ENCODE measurements at places on chromosomes 3 and 15.

GRCh38 chr3:135148398-135149020 lies 353.4 kb downstream of the EPHB1 start:
- DNase-seq: no peak

- no peak for DNase-seq
Measured at GRCh38 chr3:138079901-138080300, 35.5 kb downstream of the DZIP1L start.

DNA sequence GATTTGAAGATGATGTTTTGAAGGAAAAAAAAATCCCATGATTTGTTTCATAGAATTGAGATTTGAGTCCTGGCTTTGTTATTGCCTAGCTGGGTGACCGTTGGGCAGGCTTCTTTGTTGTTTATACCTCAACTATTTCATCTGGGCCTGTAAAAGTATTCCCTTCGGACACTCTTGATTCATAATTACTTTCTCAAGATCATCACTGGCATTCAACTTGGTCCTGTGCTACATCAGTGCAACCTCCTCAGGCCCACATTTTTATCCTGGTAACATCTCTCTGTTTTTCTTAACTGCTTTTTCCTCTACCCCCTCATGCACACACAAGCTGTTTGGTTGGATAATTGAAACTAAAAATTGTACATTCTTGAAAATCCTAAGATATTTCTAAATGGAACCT lies 67.5 kb upstream of the P3H2 start:
- DNase-seq: no peak

DNA sequence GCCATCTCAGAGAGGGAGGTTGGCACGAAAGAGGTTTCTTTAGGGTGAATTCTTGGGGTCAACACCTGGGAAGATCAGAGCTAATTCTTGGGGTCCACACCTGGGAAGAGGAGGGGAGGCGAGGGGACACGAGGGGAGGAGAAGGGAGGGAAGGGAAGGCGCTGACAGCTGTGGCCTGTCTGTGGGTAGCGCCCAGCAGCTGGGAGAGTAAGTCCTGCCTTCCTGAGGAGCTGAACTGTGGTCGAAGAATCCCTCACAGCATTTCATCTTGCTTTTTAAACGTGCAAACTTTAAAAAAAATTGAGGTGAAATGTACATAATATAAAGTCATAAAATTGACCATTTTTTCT lies 63.2 kb upstream of the CGNL1 start:
- peak; percentile 22 for DNase-seq

DNA sequence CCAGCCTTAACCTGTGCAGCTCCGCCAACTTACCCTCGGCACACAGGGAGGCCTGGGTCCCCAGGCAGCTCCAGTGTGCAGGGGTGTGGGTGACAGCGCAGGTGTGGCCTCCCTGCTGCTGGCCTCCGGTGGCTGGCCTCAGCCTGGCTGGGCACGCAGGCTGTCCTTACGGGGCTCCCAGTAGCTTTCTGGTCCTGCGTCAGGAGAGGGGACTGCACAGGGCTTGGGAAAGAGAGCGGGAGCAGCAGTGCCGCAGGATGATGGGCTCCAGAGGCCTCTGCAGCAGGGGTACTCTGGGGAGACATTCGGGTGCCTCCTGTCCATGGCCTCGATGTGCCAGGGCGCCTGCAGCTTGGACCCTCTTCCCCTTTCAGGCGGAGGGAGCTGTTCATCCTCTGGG lies 9.4 kb downstream of the APBA2 start:
- DNase-seq: peak; percentile 56

GRCh38 chr15:69535101-69535638 lies 82.6 kb downstream of the RPLP1 start:
- no peak for DNase-seq

DNA sequence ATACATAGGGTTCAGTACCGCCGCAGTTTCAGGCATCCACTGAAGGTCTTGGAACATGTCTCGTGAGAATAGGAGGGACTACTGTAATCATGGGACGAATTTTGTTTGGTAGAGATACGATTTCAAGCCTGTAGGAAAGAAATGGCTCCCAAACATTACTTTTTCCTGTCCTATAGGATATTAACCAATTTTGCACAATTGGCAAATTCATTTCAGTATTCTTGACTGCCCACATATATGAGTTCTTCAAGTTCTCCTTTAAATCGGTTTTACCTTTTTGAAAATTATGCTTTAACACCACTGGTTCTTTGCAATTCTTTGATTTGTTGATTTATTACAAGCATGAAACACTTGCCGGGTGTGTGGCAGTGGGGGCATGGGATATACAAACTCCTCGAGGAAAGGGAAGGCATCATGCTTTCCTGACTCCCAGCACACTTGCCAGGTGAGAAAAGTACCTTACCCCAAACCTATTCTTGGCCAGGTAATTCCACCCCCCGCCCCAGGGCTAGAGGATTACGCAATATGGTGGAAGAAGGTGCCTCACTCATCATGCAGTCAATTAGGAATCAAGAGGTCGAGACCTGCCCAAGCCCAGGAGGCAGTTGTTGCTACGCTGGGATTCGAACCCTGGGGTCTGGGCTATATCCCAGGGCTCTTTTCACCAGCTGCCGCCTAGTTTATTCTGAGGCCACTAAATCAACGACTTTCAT lies 584 bp upstream of the LARS2 start:
- DNase-seq: no peak

- DNase-seq: no peak
Measured at GRCh38 chr3:142929109-142929508, 34.4 kb downstream of the PAQR9 start.

DNA sequence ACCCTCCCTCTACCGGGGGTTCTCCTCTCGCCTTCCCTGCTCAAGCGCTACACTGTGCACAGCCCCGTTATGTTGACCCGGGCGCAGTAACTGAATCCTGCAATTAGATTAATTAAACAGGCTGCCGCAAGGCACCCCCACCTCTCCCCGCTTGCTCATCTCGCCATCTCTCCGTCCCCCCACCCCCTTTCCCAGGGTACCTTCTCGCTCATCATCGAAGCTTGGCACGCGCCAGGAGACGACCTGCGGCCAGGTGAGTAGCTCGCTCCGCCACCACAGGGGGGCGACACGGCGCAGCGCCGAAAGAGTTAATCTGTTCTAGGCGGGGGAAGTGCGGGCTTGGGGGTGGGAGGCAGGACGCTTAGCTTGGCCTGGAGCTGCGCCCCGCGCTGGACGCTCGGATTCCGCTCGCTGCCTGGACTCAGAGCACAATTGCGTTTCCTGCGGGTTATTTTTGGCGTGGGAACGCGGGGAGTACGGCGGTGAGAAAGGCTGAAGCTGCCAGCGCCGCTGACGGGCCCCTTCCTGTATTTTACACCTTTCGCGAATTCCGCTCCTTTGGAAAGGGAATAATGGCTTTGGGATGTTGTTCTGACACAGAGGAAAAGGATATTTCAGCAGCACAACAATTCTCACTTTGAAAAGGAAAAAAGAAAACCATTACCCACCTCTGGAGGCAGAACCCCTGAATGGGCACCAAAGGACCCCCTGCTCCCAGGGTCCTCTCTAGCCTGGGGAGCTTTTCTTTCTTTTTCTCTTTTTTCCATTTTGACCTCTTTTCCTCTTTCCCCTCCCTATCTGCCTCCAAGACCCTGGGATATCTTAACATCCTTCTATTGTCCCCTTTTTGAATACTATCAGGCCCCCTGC lies 1.5 kb downstream of the DLL4 start:
- DNase-seq: peak; percentile 77

GRCh38 chr3:11431319-11431718 lies 159.1 kb downstream of the ATG7 start:
- DNase-seq: no peak

GRCh38 chr3:169348276-169348675 lies 315.2 kb downstream of the MECOM start:
- no peak for DNase-seq

DNA sequence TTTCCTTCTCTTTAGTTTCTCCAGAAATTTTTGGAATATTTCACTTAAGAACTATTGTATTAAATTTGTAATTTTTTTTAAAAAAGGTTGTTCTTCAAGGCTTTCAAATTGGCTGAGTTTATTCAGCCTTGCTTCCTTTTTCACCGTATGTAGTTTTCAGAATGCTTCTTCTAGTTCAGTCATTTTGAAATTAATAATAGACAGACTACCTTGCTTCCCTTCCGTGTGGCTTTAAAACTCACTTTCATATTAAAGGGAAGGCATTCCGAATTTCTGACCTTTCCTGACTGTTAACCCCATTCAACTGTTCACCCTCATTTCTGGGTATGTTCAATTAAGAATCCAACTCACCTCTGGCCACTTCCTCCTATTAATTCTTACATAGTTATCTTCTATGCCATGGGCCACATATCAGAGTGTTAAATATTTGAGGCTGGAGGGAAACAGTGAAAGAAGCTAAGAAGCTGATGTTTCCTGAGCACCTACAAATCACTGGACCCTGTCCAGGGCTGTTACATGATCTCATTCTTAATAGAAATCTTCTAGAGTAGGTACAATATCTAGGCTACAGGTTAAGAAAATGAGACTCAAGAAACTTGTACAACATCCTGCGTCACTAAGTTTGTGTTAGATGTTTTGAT lies 237.5 kb downstream of the P3H2 start:
- no peak for DNase-seq

DNA sequence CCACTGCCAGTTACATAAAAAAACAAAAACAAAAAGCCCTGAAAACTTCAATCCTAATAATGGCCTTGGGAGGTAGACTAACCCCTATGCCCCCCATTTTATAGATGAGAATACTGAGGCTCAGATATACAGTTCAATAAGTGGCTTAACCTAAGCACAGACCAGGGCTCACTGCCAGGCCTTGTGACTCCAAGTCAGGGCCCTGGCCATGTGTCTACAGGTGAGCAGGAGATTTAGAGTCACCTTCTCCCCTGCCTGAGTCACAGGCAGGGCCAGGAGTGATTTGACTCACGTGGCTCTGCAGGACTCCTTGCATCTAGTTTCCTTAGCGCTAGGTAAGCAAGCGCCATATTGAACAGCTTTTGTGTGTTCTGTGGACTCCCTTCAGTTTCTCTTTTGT lies 98.6 kb upstream of the ETV5 start:
- no peak for DNase-seq

- DNase-seq: no peak
Measured at GRCh38 chr3:24377218-24377993, 117.2 kb downstream of the THRB start.

- DNase-seq: no peak
Measured at GRCh38 chr15:52652286-52652685, 26.9 kb downstream of the ATOSA start.

GRCh38 chr3:183968666-183969245 lies 48.9 kb downstream of the ABCC5 start:
- no peak for DNase-seq

DNA sequence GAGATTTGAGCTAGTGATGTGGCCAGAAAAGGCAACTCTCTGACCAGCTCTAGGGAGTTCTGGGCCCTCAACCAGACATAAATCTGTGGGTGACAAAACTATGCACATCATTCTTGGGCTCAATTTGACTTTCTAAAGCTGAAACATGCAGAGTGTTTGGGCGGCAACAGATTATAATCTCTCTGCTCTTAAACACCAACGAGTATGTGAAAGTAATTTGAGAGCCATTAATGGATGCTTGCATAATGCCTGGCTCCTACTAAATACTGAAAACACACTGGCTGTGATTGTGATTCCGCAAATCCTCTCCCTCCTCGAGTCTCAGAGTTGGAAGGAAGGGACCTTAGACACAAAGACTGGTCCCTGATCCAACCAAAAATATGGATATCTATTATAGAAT lies 186.7 kb downstream of the UACA start:
- DNase-seq: no peak

GRCh38 chr3:11724615-11725339 lies 81.1 kb upstream of the VGLL4 start:
- no peak for DNase-seq

DNA sequence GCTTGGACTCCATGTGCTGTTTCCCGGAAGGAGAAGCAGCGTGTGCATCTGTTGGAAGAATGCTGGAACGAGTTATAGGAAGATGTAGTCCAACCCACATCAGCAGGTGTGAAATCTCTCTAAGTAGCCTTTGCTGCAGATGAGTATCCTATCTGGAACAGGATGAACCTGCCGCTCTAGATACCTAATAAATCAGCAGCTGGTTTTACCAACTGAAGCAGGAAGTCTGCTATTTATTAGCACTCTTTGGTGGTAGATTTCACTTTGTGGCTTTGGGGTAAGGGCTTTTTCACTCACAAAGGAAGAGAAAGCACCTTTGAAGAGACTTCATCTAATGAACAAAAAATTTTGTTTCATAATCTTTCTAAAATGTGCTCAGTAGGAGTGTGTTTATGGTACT lies 66.4 kb downstream of the DCUN1D1 start:
- DNase-seq: no peak

- no peak for DNase-seq
Measured at GRCh38 chr3:132730891-132731580, 8.8 kb upstream of the NPHP3 start.

GRCh38 chr3:146313746-146314111 lies 62.8 kb upstream of the PLSCR4 start:
- no peak for DNase-seq

DNA sequence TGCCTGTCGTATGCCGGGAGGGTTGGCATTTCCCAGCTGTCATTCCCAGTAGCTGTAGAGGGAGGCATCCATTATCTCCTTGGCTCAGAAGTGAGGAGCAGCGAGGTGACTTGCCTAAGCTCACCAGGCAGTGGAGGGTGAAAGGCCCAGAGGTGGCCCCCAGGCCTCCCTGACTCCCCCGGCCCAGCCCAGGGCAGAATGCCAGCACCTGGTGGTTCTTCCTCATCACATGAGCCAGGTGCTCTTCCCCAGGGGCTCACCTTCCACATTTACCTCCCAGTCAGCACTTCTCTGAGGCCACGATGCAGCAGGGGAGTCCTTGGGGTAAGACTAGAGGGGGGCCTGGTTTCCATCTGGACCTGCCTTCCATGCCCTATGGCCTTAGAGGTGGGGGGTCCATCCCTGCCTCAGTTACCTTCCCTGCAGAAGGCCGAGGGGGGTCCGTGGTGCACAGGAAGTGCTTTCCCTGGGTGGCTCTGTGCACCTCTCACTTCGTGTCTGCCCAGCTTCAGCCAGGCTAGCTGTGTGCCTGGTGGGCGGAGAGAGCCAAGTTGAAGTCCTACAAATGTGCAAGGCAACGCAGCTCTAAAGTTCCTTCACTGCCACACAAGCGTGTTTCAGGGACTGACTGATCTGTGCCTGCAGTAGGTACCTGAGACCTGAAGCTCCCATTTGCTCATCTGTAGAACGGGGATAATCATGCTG lies 70.3 kb upstream of the PLXNA1 start:
- peak; percentile 76 for DNase-seq

DNA sequence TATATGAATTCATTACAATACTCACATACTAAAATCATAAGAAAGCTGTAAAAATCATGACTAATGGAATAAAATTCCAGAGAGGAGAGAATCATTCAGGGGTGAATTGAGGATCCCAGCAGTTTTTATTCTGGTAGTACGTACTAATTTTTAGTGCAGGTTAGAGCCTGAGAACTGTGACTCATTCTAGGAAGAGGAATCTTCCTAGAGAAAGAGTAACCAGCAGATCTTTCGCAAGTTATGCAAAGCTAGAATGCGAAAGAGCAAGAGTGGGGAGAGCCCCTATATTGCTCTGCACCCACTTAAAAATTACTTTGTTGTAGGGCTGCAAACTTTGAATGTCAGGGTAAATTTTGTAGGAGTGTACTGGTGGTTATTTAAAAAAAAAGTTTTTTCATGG lies 303.6 kb upstream of the ARPP21 start:
- no peak for DNase-seq
